ENCODE measurements at places on chromosomes 3 and 15. TPM values are rescaled to one million over a fixed set of nuclear protein-coding genes. Genes with fewer than 3 reads are reported as not detected.

STRC gene
- total RNA-seq = 0.29 TPM

GPR27 gene
- 2.8 TPM for total RNA-seq

MELTF gene
- total RNA-seq = 5.2 TPM

BUB1B gene
- total RNA-seq = 8.6 TPM

DNA sequence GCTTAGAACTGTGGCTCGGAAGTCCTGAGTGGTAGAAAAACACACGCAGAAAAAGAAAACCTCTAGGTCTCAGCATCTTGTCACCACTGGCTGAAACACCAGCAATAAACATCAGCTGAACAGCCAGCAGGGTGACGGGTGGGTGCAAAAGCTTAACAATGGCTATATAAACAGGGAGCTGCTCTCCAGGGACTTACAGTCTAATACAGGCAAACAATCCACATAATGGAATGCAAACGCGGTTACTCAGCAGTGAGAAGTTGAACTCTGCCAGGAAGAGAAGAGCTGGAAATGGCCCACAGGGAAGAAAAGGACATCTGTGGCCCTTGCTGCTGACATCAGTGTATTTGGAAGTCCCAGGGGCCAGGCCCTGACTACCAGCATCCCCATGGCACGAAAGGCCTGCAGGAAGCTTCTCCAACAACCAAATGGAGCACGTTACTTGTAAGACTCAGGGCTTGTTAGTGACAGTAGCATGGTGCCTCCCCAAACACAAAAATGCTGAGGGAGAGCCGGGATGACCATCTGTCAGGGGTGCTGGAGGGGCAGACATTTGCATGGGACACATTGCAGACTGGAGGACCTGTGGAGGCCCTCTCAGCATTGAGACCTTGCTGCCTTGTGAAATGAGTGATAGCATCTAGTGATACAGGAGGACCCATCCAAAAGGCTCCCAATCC is 3.0 kb downstream of the HEG1 start:
- H3K4me1 ChIP-seq = peaks cover 39% of the 10 kb centered on the region
- H3K27ac ChIP-seq = peak overlapping the region; percentile 87
- DNase-seq = no peak
- peak overlapping the region; percentile 71 for H3K4me3 ChIP-seq

DNA sequence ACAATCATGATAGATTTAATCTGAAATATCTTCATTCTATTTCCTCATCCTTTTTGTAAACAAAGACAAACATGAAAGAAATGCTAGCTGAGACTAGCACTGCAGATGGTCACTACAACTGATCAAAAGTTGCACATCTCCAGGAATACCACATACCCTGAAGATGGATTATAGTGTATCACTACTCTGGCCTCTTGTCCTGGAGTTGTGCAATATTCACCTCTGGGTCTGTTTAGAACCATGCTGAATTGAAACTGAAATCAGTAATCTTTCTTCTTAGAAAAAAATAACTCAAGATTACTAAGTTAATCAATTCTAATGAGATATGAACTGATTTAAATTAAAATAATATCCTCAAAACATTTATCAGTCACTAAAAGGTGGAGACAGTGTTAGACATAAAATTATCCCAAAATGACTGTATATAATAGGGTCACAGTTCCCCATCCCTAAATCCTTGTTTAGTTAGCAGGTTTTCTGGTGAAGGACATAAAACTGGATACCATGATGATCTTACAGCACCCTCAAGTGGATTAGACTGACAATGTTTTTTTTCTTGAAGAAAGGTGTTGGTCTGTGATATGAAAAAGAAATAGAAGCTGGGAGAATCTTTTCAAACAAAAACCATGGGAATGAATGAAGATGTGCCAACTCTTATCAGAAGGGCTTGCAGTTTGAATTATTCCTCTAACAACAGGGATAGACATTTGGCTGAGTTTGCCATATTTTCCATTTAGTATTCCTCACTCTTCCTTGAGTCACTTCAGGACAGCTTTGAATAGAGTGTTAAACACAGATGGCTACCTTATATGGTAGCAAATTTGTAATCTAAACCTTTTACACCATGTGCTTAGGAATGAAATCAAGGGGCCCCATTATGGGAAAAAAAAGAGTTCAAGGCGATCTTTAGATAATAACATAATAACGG is 7.1 kb upstream of the TTC14 start:
- no peak for DNase-seq
- no peaks in the 10 kb centered on the region for H3K27me3 ChIP-seq
- H3K36me3 ChIP-seq = no peaks in the 10 kb centered on the region

GRCh38 chr3:188518416-188518815 is 364.5 kb downstream of the LPP start:
- no peaks in the 10 kb centered on the region for H3K27me3 ChIP-seq
- DNase-seq = no peak
- no peaks in the 10 kb centered on the region for H3K36me3 ChIP-seq
- no peaks in the 10 kb centered on the region for H3K4me1 ChIP-seq

DNA sequence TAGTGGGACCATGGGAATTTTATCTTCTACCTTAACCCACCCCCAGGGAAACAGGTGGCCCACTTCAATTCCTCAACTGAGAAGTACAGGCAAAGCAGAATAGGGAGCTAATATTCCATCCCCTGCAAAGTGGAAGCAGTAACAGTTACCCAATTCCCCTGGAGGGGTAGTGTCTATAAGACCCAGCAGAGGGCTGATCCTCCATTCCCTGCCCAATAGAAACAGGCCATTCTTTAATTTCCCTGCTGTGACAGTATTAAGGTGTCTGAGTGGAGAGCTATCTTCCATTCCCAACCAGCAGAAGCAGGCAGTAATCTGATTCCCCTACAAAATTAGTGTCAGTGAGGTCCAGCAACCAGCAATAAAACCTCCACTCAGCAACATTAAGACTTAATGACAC is 219.8 kb downstream of the ULK4 start:
- H3K4me1 ChIP-seq = no peaks in the 10 kb centered on the region
- DNase-seq = no peak
- H3K27ac ChIP-seq = no peak overlapping the region
- no peaks in the 10 kb centered on the region for H3K27me3 ChIP-seq
- no peaks in the 10 kb centered on the region for H3K36me3 ChIP-seq
- no peak overlapping the region for H3K4me3 ChIP-seq

- peaks cover 43% of the 10 kb centered on the region for H3K27me3 ChIP-seq
- H3K4me1 ChIP-seq = no peaks in the 10 kb centered on the region
- no peak overlapping the region for H3K4me3 ChIP-seq
- DNase-seq = no peak
These were observed 1.6 kb upstream of the ITGB5 start for GRCh38 chr3:124888482-124889441.

DNA sequence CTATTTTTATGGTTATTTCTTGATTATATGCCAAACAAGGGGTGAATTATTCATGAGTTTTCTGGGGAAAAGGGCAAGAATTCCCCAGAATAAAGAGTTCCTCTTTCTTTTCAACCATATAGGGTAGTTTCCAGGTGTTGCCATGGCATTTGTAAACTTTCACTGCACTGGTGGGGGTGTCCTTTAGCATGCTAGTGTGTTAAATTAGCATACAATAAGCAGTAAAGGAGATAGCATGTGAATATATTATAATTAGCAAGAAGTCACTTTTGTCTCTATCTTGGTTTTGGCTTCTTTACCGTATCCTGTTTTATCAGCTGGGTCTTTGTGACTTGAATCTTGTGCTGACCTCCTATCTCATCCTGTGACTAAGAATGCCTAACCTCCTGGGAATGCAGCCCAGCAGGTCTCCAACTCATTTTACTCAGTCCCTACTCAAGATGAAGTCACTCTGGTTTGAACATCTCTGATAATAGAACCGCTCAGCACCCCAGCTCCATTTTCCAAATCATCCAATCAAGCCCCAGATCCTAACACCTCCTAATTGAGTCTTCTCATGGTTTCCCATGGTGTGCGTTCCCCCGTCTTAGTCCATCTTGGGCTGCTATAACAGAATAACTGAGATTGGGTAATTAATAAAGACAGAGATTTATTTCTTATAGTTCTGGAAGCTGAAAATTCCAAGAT is 3.4 kb upstream of the SELENOT start:
- H3K36me3 ChIP-seq = no peaks in the 10 kb centered on the region
- H3K27me3 ChIP-seq = no peaks in the 10 kb centered on the region
- H3K4me1 ChIP-seq = peaks cover 5% of the 10 kb centered on the region
- DNase-seq = no peak

GRCh38 chr15:62795700-62796695 is 246.5 kb upstream of the TPM1 start:
- H3K4me1 ChIP-seq = no peaks in the 10 kb centered on the region
- DNase-seq = no peak
- H3K36me3 ChIP-seq = no peaks in the 10 kb centered on the region
- H3K4me3 ChIP-seq = no peak overlapping the region
- H3K27ac ChIP-seq = no peak overlapping the region

DNA sequence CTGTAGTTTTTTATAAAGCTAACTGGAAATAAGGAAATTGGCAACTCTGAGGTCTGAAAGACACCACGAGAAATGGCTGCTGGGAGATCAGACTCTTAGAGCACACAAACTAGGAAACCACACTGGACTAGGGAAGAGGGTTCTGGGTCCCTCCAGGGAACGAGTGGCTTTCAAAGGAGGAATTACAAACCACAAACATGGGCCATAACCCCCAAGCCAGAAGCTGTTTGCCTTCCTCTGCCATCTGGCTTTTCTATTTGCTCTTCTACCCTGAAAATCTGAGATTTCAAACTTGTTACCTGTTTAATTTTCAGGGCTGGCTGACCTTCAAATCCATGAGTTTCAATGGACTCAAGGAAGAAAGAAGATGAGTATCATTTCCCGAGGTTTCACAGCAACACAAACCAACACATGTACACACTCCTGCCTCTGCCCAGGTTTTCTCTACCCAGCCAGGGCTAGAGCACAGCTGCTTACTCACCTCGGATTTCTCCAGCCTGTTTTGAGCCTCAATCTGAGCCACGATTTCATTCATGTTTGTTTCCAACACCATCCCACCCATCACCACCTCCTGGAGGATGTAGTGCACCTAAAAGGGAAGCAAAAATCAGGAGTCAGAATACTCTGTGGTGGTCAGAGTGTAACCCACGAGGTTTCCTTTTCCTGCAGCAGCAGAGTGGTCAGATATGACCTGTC is 22.6 kb upstream of the ANPEP start:
- peak overlapping the region; percentile 87 for H3K27ac ChIP-seq
- no peak overlapping the region for H3K4me3 ChIP-seq
- no peak for DNase-seq
- H3K27me3 ChIP-seq = no peaks in the 10 kb centered on the region

GRCh38 chr3:55320928-55321327 is 166.2 kb downstream of the WNT5A start:
- H3K36me3 ChIP-seq = no peaks in the 10 kb centered on the region
- DNase-seq = no peak

DNA sequence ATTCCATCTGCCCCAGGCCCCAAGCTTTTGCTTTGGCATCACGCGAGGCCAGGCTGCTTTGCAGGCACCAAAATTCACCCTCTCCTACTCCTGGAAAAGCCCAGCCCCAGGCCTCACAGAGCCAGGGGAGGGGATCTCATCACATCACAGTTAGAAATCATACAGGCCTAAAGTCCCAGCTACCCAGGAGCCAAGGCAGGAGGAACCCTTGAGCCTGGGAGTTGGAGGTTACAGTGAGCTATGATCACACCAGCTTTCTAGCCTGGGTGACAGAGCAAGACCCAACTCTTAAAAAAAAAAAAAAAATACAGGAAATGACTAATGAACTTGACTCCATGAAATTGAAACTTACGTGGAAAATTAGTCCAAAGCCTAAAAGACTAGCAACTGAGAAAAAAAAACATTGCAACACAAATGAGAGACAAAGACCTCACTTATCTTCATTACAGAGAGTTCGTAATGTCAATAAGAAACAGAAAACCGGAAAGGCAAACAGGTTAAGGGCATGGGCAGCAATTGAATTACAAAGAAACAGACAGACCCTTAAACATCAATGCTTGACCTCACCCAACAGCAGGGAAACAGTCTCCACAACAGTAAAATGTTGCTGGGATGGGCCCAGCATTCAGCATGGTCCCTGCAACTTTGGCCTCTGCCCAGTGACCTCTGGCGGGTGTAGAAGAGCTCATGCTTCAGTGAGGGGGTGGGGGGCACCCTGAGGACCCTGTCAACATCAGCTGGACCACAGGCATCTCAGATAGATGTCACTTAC is 151.5 kb downstream of the LRRK1 start:
- no peak for DNase-seq
- H3K4me1 ChIP-seq = peaks cover 25% of the 10 kb centered on the region
- no peak overlapping the region for H3K4me3 ChIP-seq
- H3K27me3 ChIP-seq = no peaks in the 10 kb centered on the region
- H3K27ac ChIP-seq = peak overlapping the region; percentile 79
- H3K36me3 ChIP-seq = no peaks in the 10 kb centered on the region

DNA sequence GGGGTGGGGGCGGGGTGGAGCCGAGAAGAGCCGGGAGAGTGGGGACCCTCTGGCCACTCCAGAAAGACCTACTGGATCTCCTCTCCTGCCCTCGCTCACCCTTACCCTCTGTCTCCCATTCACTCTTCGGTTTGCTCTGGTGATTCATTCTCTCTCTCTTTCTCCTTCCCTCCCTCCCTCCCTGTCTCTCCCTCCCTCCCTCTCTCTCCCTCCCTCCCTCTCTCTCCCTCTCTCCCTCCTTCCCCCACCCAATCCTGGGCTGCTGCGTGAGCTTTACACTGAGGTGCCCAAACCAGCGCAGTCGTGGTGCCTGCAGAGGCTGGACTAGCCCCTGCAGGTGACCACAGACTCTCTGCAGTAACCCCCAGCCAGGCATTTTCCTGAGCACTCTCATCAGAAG is 32.2 kb upstream of the ADAMTS17 start:
- H3K4me1 ChIP-seq = no peaks in the 10 kb centered on the region
- H3K36me3 ChIP-seq = no peaks in the 10 kb centered on the region

GRCh38 chr3:189301479-189301878 is 129.7 kb downstream of the TPRG1 start:
- H3K27me3 ChIP-seq = no peaks in the 10 kb centered on the region
- H3K4me1 ChIP-seq = peaks cover 7% of the 10 kb centered on the region
- no peaks in the 10 kb centered on the region for H3K36me3 ChIP-seq

DNA sequence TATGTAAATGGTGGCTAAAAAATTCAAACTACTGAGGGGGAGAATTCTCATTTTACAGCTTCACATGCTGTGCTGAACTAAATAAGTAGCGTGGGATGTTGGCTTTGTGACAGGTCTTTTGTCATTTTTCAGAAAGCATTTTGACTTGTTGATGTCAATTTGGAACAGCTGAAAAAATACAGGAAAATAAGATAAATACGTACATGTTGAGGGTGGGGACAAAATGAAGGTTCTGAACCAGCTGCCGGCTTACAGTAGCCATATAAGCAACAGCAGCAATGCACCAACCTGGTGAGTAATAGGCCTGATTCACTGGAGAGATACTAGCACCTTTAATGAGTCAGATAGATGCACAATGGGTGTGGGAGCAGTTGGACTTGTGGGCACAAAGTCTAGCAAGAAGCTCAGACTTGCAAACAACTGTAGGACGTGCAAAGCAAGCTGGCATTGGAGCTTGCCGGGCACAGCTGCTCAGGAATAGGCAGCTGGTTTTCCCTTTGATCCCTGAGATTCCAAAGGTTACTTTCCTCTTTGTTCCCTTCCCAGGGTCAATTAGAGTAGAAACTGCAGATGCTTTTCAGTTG is 12.9 kb downstream of the B3GNT5 start:
- H3K27ac ChIP-seq = peak overlapping the region; percentile 55
- no peak for DNase-seq
- H3K27me3 ChIP-seq = no peaks in the 10 kb centered on the region
- peaks cover 75% of the 10 kb centered on the region for H3K4me1 ChIP-seq
- no peaks in the 10 kb centered on the region for H3K36me3 ChIP-seq

GRCh38 chr3:118337649-118338048 is 697.0 kb downstream of the IGSF11 start:
- no peaks in the 10 kb centered on the region for H3K4me1 ChIP-seq
- H3K27ac ChIP-seq = no peak overlapping the region
- no peaks in the 10 kb centered on the region for H3K27me3 ChIP-seq
- no peaks in the 10 kb centered on the region for H3K36me3 ChIP-seq
- no peak overlapping the region for H3K4me3 ChIP-seq
- no peak for DNase-seq

Data from left lung (tissue), 14 donors.